ENCODE measurements at places on chromosomes 4 and X.

GRCh38 chr4:23782778-23783437 lies 106.9 kb downstream of the PPARGC1A start:
- no peak for DNase-seq

- no peak for DNase-seq
These were observed 64.2 kb upstream of the NHSL2 start for GRCh38 chrX:71846429-71846828.

GRCh38 chr4:86247906-86248305 lies 111.9 kb downstream of the MAPK10 start:
- DNase-seq: no peak

- DNase-seq: no peak
These were observed 53.0 kb downstream of the CHST7 start for GRCh38 chrX:46626566-46626965.

- DNase-seq: no peak
These were observed 149.2 kb downstream of the TBL1X start for GRCh38 chrX:9614016-9614415.

DNA sequence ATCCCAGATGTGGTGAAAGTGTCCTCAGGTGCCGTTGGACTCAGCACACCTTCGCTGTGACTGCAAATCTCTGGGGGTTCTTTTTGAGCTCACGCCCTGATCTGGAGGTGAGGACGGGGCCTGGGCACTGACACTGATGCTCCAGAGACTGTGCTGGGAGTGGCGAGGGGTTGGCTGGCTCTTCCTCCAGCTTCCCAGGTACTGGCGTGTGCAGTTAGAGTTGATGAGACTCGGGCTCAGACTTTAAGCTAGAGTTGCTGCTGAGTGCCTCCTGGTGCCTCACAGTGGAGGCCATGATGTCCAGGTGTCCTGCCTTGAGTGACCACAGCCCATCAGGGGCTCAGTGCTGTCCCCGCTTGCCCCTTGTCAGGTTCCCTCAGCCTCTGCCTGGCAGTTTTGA lies 16.3 kb downstream of the SPON2 start:
- DNase-seq: no peak

GRCh38 chr4:11197631-11198341 lies 230.9 kb downstream of the HS3ST1 start:
- no peak for DNase-seq

GRCh38 chr4:140243278-140243753 lies 89.3 kb upstream of the MAML3 start:
- no peak for DNase-seq

DNA sequence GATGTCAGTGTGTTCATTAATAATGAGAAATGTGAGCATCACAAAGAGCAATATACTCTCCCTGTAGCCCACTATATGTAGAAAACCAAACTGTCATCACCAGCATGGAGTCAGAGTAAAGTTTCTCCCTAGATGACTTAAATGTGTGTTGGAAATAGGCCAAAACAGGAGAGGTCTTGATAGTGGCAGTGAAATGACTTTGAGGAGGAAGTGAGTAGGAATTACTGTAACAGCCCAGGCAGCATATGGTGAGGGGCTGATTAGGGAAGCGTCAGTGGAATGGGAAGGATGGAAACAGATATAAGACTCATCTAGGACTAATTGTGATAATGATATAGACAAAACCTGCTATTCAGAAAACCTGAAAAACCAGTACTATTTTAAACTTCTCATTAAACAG lies 83.9 kb downstream of the ATXN3L start:
- no peak for DNase-seq

DNA sequence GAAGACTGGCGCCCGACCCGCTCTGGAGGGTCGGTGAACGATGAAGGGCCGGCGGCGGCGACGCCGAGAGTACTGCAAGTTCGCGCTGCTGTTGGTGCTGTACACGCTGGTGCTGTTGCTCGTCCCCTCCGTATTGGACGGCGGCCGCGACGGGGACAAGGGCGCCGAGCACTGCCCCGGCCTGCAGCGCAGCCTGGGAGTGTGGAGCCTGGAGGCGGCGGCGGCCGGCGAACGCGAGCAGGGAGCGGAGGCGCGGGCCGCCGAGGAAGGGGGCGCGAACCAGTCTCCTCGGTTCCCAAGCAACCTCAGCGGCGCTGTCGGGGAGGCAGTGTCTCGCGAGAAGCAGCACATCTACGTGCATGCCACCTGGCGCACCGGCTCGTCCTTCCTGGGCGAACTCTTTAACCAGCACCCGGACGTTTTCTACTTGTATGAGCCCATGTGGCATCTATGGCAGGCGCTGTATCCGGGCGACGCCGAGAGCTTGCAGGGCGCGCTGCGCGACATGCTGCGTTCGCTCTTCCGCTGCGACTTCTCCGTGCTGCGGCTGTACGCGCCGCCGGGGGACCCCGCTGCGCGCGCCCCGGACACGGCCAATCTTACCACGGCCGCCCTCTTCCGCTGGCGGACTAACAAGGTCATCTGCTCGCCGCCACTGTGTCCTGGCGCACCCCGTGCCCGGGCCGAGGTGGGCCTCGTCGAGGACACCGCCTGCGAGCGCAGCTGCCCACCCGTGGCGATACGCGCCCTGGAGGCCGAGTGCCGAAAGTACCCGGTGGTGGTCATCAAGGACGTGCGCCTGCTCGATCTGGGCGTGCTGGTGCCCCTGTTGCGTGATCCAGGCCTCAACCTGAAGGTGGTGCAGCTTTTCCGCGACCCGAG lies 568 bp downstream of the CHST7 start:
- no peak for DNase-seq

- no peak for DNase-seq
These were observed 33.4 kb downstream of the C4orf54 start for GRCh38 chr4:99624141-99624719.

GRCh38 chr4:168398589-168398988 lies 80.0 kb upstream of the DDX60 start:
- no peak for DNase-seq

DNA sequence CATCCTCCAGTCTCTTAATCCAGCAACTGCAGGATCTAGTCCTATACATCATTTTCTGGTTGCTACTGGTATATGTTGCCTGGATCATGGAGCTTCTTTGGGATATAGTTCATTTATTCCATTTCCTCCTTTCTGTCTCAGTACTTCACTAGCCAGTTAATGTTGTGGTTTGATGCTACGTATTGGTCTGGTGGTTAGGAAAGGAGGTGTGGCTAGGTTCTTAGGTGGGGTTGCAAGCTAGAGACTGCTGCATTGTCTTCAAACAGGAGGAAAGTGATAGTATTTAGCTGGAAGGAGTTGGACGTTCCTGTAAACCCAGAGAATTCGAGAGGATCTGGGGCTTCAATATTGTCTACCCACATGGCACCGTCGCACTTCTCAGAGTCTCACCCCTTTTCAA lies 129.5 kb downstream of the SNCA start:
- no peak for DNase-seq

DNA sequence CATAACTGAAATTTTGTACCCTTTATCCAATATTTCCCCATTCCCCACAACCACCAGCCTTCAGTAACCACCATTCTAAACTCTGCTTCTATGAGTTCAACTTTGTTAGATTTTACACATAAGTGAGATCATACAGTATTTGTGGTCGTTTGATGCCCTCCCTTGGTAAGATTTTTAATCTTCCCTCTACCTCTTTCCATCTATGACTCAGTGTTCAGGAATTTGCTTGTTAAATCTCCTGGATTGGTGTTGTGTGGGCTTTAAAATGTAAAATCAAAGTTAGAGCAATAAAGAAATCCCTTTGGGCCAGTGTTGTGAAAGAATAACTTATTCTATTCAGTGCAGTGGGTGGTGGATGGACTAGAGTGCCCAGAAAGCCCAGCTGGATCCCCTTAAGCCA lies 37.4 kb downstream of the SLC16A2 start:
- no peak for DNase-seq

GRCh38 chr4:90130076-90130475 lies 2.9 kb downstream of the CCSER1 start:
- no peak for DNase-seq

DNA sequence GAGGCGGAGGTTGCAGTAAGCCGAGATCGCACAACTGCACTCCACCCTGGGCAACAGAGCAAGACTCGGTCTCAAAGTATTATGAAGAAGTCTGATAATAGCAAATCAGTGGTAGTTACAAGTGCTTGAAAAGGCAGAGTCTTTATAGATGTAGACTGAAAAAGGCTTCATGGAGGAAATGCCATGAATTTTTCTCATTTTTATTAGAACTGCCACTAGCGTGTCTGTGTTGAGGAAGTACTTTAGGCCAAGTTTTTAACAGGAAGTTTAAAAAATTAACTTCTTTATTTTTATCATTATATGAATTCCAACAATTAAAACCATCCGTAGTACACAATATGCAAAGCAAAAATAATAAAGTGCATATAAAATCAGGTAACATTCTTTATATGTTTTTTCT lies 32.8 kb upstream of the IL13RA1 start:
- DNase-seq: no peak

- DNase-seq: no peak
These were observed 2.8 kb downstream of the ANKRD37 start for GRCh38 chr4:185399466-185399865.

GRCh38 chrX:14964500-14964899 lies 91.3 kb downstream of the MOSPD2 start:
- no peak for DNase-seq

DNA sequence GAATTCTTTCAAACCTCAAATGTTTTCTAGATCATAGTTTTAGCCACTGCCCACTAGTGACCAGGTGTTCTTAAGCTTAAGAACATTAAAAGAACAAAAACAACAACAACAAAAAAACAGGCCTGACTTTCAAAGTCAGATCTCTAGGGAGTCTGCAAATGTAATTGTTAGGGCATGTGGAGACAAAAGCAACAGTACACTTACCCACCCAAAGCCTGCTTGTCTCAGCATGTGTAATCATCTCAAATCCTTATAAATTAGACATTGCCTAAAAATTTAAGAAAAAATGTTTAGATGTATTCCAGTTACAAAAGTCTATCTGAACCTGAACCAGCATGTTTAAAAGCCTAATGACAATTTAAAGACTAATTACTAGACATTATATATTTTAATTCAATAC lies 79.9 kb downstream of the SLC7A11 start:
- DNase-seq: no peak

GRCh38 chr4:1249731-1250526 lies 999 bp upstream of the CTBP1 start:
- DNase-seq: peak; percentile 25

- no peak for DNase-seq
These were observed 95.1 kb downstream of the USP9X start for GRCh38 chrX:41180194-41180908.

DNA sequence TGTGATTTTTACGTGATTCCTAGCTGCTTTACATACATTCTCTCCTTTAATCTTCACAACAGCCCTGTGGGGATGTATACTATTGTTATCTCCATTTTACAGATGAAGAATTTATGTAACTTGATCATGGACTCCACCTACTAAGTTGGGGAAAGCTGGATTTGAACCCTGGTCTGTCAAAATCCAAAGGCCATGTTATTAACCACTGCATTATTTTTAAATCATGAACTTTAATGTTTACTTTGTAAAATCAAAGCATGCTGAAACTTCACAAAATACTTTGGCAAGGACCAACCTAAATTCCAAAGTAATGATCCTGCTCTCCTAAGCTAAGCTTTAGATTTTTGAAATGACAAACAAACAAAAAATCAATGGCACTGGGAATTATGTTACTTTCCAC lies 26.1 kb downstream of the FAM47E start:
- no peak for DNase-seq

GRCh38 chr4:66178906-66179305 lies 508.6 kb upstream of the EPHA5 start:
- no peak for DNase-seq

DNA sequence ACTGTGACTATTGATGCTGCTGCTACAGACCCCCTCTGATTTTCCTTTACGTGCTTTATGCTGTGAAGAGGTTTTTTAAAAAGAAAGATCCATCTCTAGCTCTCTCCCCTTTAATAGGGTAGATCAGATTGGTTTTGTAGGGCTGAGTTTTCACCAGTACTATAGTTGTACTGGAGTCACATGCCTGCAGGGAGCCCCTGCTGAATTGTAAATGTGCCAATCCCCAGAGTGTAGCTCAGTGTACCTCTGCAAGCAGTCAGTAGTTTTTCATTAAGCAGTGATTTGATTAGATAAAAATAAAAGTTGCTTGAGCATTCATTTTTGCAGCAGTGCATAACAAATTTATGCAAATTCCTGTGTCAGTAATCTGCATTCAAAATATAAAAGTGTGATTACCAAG lies 179.2 kb downstream of the IL1RAPL2 start:
- DNase-seq: no peak

DNA sequence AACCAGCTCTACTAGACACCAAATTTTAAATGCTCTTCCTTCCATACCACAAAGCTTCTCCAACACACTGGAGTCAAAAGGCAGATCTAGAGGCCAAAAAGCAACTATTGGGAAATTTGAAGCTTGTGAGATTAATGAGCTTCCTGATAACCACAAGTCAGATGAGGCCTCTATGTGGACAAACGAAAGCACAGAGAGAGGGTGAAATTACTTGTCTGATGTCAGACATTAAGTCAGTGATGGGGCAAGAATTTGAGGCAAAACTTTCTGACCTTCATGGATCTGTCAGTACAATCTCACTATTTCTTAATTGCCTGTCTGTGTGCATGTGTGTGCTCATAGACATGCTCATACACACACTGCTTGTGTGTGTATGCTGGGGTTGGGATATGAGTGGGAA lies 103.6 kb downstream of the GUCY2F start:
- no peak for DNase-seq

DNA sequence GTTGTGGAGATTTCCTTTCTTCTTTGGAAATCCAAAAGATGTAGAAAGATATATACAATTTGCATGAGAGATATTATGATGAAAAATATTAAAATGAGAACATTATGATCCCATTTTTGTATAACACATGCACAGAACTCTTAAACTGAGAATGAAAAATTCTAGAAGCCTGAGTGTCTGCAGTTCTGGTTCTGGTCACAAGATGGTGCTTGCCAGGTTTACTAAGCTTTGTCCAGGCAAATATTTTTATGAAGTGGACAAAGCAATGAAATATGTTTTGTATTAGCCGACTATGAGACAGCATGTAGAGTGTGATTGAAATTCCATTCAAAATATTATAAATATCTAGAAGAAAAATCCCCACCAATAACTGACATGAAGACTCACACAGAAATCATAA lies 2.2 kb downstream of the PWWP3B start:
- no peak for DNase-seq

DNA sequence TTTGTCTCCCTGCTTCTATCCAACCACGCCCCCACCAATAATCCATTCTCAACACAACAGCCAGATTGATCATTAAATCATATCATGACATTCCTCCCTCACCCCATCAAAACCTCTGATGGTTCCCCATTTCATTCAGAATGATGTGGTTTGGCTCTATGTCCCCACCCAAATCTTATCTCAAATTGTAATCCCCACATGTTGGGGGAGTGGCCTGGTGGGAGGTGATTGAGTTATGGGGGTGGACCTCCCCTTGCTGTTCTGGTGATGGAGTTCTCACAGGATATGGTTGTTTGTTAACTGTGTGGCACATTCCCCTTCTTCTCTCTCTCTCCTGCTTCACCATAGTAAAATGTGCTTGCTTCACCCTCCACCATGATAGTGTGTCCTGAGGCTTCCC lies 23.3 kb downstream of the TRMT2B start:
- DNase-seq: no peak

GRCh38 chr4:142977182-142977581 lies 131.1 kb upstream of the INPP4B start:
- no peak for DNase-seq

- no peak for DNase-seq
These were observed 39.2 kb downstream of the FMR1NB start for GRCh38 chrX:148020329-148020728.

GRCh38 chrX:76922100-76922499 lies 494.6 kb downstream of the MAGEE1 start:
- DNase-seq: no peak

GRCh38 chrX:21493226-21493830 lies 119.1 kb downstream of the CNKSR2 start:
- no peak for DNase-seq

- no peak for DNase-seq
These were observed 4.0 kb upstream of the CDKL2 start for GRCh38 chr4:75634281-75634680.
